ENCODE measurements at places on chromosomes 7 and 10.

DNA sequence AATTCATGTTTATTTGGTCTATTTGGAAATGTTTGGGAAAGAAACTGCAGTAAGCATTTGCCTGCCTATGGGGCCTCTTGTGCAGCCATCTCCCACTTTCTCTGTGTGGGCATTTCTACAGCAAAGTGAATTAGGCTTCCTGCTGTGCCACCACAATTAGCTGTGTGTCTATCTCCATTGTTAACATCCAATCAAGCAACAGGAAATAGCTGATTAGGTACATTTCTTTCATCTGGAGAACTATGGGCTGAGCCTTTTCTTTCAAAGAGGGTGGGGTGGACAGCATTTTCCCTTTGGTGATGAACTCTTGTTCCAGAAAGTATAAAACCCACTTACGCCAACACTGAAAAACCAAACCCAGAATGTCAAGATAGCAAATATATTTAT, 640.0 kb downstream of the ACTR3B start:
- no peak for DNase-seq

DNA sequence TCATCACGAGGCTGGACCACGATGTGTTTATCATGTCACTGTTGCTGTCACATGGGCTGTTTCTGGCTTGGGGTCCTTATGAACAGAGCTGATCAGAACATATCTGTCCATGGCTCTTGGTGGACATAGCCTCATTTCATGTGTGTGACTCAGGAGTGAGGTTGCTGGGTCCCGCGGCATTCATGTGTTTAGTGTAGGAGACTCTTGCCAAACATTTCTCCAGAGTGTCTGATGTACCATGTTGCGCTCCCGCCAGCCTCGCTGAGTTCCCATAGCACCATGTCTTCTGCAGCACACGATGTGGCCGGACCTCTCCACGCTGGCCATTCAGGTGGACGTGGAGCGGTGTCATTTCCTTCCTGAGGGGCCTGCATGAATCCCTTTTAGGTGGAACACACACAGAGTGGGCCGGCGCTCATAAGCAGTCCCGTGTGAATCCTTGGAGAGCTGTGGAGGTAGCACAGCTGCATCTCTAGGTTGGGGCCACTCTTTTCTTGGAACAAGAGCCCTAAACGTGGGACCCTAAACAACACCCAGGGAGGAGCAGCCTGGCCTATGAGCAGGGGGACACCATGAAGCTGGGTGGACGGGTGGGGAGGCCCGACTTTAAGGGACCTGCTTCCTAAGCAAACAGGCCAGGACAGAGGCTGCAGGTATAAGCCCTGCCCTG, 134.6 kb downstream of the LHPP start:
- no peak for DNase-seq

DNA sequence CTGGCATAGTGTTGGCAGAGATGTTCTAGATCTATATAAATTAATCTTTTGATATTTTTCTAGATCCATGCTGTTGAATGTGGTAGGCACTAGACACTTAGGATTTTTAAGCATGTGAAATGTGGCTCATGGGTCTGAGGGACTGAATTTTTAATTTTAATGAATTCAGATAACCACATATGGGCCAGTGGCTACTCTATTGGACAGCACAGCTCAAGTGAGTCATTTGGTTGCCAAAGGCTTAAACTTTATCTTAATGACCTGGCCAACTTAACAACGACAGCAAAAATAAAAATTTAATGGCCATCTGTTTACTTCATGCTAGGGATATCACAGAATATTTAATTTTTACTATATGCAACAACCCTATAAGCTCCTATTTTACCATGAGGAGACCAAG, 61.4 kb downstream of the CDK14 start:
- DNase-seq: no peak

- no peak for DNase-seq
Observed at GRCh38 chr7:55588379-55588699, 16.0 kb upstream of the VOPP1 start.

- no peak for DNase-seq
Observed at GRCh38 chr7:157651366-157652160, 314.8 kb downstream of the DNAJB6 start.

DNA sequence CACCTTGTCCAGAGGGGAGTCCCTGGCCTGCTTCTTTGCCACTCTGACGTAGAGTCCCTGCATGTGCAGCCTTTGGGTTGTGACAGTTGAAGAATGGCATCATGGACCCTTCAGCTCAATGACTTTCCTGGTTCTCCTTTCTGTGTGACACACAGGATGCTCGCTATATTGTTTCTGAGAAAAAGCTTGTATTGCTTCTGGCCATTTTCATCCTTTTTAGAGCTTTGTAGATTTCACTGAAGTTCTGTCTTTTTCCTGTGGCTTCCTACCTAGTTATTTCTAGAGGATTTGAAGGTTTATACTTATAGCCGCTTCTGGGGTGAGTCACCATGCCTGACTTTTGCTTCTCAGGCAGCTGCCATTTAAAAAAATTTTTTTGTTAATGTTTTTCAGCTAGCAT, 27.0 kb downstream of the SND1 start:
- no peak for DNase-seq

- no peak for DNase-seq
Observed at GRCh38 chr7:136635751-136636150, 232.7 kb upstream of the CHRM2 start.

GRCh38 chr7:94378356-94378755, 16.3 kb upstream of the COL1A2 start:
- no peak for DNase-seq

GRCh38 chr7:29400437-29400836, 163.2 kb upstream of the PRR15 start:
- no peak for DNase-seq

- DNase-seq: no peak
Observed at GRCh38 chr7:30309842-30310435, 25.5 kb downstream of the ZNRF2 start.

- no peak for DNase-seq
Observed at GRCh38 chr10:89301232-89301631, 614 bp upstream of the IFIT2 start.

DNA sequence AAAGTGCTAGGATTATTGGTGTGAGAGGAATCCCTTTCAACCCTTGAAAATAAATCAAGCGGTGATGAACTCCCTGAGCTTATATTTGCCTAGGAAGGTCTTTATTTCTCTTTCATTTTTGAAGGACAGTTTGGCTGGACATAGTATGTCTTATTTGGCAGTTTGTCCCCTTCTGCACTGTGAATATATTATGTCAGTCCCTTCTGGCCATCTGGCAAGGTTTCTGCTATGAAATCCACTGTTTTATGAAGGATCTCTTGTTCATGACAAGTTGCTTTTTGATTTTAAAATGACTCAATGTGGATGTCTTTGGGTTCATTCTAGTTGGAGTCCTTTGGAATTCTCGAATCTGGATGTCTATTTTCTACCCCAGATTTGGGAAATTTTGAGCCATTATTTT, 21.7 kb upstream of the MCM10 start:
- no peak for DNase-seq

DNA sequence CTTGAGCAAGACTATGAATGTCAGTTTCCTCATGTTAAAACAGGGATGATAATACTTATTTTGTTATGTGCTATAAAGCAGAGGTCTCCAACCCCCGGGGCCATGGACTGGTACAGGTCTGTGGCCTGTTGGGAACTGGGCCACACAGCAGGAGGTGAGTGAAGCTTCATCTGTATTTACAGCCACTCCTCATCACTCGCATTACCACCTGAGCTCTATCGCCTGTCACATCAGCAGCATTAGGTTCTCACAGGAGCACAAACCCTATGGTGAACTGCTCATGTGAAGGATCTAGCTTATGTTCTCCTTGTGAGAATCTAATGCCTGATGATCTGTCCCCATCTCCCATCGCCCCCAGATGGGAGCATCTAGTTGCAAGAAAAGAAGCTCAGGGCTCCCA, 365.3 kb upstream of the SMIM30 start:
- DNase-seq: no peak

DNA sequence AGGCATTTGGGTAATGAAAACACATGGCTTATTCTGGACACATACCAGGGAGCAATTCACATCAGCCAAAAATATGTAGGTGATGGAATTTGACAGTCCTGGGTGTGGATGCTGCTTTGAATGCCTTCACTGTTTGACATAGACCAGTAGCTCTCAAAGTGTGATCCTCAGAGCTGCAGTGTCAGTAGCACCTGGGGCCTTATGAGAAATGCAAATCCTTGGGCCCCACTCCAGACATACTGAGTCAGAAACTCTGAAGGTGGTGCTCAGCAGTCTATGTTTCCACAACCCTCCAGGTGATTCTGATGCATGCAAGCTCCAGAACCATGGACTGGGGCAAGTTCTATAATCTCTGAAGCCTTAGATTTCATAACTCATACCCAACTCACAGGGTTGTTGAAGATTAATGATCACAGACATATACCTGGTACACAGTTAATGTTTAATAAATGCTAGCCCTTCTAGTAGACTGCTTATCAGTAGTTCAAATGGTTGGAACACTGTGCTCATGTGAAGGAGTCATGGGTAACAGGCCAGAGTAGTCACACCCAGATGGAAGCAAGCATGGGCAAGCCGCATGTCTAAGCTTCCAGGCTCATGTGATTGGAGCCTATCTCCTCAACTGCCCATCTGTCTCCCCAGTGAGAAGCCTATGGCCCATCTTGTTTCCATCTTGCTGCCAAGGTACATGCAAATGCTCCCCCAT, 715.7 kb downstream of the GRID1 start:
- no peak for DNase-seq

GRCh38 chr7:28984631-28985030, 26.5 kb upstream of the TRIL start:
- DNase-seq: no peak

GRCh38 chr10:17528306-17528862, 74.0 kb upstream of the ST8SIA6 start:
- DNase-seq: no peak

GRCh38 chr10:100442548-100442947, 20.3 kb upstream of the WNT8B start:
- no peak for DNase-seq

- DNase-seq: no peak
Observed at GRCh38 chr7:1994931-1995330, 237.8 kb downstream of the MAD1L1 start.

DNA sequence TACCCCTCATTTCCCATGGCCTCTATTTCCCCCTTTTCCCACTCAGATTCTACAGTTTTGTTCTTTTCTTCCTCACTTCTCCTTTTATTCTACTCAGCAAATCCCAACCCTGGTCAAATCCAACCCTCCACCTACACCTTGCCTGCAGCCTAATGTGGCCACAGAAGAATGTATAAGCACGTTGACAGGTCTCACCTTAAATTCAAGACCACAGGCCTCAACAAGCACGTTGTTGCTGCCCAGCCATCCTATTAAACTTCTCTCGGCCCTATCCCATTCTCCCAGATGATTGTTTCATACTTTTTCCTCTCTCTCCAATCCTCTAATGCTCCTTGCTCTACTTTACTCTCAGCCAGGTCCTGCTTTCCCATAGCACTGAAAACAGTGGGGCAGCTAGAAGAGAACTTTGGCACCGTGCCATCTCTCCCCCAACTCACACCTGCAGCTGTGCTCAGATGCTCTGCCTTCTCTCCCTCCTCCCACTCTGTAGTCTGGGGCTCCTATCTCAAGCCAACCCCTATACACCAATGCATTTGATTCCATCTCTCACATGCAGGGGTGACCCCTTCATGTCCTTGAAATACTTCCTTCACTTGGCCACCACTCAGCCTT, 6.8 kb upstream of the EIF3A start:
- DNase-seq: no peak

- DNase-seq: no peak
Observed at GRCh38 chr7:151244196-151244840, 4.2 kb downstream of the SMARCD3 start.

GRCh38 chr7:36278620-36279172, 111.0 kb upstream of the ANLN start:
- no peak for DNase-seq

DNA sequence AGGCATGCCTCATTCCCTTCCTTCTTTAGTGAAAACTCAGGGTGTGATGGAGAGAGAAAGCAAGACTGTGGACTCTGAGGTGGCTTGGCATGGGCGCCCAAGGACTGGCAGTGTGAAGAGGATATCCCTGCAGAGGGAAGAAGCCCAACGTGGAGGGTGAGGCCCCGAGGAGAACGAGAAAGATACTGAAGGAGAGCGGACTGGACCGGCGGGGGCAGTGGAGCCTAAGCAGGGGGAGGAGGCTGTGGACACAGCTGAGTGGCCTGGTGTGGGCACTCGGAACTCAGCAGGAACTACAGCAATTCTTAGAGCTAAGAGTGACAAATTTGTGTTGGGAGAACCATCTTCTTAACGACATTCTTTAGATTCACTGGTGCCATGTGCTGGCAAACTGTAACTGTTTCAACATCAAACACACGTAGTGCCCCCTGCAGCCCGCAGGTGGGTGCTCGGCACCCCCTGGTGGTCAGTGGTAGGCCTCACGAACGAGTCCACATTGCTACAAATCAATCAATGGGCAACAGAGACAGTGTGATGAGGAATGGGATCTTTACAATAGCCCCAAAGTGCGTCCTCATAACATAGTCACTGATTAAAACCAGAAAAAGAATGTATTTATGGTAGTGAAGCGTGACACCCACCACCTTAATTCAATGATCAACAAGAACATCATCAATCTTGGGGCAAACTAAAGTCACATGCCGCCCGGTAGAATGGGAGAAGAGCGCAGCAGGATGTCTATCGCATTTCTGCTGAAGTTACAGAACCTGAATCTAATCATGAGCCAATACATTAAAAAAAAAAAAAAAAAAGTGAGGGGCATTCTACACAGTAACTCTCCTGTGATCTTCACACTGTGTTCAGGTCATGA, 2.0 kb upstream of the SFTPA1 start:
- no peak for DNase-seq

GRCh38 chr10:133445268-133445732, 8.4 kb upstream of the SCART1 start:
- no peak for DNase-seq

DNA sequence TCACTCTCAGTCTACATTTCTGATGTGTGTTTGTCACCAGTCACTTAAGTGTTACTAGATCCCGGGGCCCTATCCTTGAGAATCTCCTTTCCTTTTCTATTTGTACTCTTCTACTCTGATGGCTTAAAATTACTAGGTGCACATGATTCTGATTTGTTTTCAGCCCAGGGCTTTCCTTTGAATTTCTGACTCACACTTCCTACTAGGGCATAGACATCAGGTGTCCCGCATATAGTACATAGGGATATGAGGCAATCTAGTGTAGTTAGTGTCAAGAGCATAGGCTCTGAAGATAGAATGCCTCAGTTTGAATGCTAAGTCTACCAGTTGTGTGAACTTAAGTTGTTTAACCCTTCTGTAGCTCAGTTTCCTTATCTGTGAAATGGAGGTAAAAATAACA, 49.4 kb upstream of the LRRN3 start:
- DNase-seq: no peak
